Esophagus squamous epithelium (tissue), 5 donors: ENCODE measurements at places on chromosomes 12 and 14. TPM values are rescaled to one million over a fixed set of nuclear protein-coding genes. Genes with fewer than 3 reads are reported as not detected.

DNA sequence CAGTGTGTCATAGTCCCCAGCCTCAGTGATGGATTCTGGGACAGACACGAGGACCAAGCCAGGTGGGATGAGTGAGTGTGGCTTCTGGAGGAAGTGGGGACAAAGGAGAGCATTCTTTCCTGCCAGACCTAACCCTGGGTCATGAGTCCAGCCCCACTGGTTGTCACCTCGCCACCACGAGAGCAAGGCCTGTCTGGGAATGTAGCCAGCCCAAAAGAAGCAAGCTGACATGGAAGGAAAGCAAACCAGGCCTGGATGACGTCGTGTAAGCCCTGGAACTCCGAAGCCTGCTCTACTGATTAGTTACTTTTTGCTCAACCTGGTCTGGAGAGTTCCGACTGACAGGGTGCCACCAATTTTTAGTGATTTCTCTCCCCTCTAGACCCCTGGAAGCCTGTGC, 105.9 kb downstream of the SINHCAF start:
- no peak for DNase-seq

DNA sequence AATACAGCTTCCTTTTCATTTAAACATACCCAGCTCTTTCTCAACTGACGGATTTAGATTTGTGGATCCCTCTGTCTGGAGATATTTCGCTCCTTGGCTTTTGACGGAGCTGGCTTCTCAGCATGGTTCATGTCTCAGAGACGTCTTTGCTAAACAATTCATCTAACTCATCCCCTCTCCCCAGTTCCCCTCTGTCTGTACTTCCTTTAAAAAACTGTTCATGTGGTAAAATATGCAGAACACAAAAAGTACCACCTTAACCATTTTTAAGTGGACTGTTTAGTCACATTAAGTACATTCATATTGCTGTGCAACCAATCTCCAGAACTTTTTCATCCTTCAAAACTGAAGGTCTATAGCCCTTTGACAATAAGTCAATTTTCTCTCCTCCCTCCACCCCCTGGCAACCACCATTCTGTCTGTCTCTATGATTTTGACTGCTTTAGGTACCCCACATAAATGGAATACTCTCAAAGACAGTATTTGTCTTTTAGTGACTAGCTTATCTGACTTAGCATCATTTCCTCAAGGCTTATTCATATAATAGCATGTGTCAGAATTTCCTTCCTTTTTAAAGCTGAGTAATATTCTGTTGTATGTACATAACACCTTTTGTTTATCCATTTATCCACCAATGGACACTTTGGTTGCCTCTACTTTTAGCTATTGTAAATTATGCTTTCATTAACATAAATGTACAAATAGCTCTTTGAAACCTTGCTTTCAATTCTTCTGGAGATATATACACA, 399.8 kb upstream of the SOX5 start:
- DNase-seq: no peak

GRCh38 chr12:120328228-120328627, 649 bp upstream of the PLA2G1B start:
- no peak for DNase-seq

CCDC175 gene
- not detected for total RNA-seq

HCAR2 gene
- 12.0 TPM for total RNA-seq

DNA sequence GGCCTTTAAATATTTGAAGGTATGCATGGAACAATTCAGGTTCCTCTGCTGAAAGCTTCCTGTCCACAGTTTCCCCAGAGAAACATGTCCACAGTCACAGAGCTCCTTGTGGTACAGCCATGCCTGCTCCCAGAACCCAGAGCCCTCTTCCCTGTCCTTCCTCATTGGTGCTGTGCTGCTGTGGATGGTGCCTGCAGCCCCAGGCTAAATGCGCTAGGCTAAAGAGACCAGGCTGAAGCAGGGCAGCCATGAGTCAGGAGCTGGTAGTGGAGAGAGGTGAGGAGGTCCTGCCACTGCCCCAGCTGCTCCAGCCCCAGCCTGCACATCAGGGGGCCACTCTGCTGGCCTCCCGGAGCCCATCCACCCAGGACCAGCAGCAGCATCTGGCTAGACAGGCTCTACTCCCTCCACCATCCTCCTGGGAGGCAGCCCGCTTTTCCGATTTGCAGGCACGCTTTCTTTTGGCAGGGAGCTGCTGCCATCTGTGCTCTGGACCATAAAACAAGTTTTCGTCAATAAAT, 65.4 kb upstream of the DDX11 start:
- no peak for DNase-seq

GRCh38 chr14:26113911-26114640, 483.8 kb downstream of the NOVA1 start:
- no peak for DNase-seq

NELL2 gene
- total RNA-seq: 0.23 TPM

FOXN3 gene
- total RNA-seq: 91.4 TPM

DNA sequence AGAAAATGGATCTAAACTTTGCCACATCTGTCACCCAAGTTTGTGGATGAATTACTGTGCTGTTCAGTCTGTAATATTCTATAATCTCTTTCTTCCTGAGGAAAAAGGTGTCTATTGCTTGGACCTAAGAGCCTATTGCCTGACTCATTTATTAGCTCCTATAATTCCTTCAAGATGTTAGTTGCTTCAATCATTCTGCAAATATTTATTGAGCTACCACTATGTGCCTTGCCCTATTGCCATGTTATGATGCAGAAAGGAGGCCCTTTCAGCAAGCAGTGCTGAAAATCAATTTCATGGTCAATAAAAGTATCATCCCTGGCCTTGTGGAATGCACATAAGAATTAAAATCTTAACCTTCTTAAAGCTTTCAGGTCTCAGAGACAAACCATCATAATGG, 113.6 kb downstream of the CCER1 start:
- DNase-seq: no peak

DNA sequence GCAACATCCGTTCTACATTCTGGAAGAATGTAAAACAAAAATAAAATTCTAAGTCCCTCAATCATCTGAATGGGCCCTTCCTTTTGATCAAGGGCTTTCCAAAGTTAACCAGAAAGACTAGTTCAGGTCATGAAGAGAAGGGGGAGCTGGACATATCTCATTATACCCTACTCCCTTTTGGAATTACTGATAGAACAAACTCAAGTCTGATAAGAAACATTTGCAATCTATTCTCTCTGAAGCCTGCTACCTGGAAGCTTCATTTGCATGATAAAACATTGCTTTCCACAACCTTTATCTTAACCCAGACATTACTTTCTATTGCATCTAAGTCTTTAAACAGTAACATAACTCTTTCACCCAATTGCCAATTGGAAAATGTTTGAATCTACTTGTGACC, 8.3 kb upstream of the ACSM4 start:
- DNase-seq: no peak

OR6C6 gene
- total RNA-seq: not detected

DNA sequence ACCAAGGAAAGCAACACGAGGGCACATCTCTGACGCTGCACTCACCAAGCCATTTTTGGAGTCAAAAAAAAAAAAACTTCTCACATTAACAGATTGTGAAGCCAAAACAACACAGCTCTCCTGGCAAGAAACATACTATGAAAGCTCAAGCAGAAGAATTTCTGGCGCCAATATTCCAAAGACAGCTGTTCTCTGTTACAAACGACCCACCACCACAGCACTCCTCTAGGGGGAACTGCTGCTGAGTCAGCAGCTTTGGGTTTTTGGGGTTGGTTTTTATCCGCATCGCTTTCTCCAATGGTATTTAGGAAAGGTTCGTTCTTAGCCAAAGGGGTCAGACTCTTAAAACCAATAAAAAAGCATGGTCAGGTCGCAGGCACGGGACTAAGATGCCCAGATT, 379.4 kb downstream of the RPS29 start:
- no peak for DNase-seq

WNT1 gene
- total RNA-seq: not detected
